Kidney glomerular epithelial cell (primary cell): ENCODE measurements at places on chromosomes 11 and 22.

DNA sequence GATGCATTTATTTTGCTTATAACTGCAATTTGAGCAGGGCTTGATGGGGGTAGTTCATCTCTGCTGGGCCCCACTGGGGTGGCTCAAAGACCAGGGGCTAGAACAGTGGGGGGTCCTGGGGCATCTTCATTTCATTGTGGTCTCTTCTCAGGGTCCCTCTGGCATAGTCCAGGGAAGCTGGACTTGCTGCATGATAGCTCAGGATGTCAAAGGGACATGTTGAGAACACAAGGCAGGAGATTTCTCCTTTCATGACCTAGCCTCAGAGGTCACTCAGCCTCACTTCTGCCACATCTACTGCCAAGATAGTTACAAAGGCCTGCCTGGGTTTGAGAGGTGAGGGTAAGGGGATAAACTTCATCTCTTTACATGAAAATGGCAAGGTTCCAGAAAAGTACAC, 89.5 kb downstream of the CWC15 start:
- DNase-seq, result no peak

GRCh38 chr11:44423289-44423688, 113.3 kb upstream of the ALX4 start:
- no peak for DNase-seq

DNA sequence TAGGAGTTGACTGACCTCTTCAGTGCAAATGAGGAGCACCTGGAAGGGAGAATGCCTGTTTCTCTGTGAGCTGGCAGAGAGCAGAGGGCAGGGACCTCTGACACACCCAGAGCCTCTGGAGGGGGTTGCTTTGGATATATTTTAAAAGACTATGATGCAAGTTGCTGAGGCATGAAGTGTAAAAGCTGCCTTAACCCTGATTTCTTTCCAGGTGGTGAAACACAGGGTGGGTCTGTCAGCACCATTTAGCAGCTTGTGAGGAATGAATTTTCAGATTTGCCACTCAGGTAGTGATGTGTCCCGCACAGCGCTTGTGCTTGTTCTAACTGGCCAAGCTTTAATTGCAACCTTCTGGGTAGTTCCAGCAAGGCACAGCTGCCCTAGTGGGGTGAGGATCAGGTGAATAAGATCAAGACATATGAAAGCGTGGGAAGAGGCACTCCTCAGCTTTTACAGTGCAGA, 90.2 kb downstream of the SWAP70 start:
- no peak for DNase-seq

- DNase-seq, result peak; percentile 30
These were observed at the start of gene CARD10 for GRCh38 chr22:37519268-37520195. TSS of gene CARD10 (minus strand) at chr22:37519415. CDS start at chr22:37519200, 215 bp downstream.

- DNase-seq, result no peak
These were observed 209.7 kb downstream of the SNX19 start for GRCh38 chr11:130706572-130706971.

DNA sequence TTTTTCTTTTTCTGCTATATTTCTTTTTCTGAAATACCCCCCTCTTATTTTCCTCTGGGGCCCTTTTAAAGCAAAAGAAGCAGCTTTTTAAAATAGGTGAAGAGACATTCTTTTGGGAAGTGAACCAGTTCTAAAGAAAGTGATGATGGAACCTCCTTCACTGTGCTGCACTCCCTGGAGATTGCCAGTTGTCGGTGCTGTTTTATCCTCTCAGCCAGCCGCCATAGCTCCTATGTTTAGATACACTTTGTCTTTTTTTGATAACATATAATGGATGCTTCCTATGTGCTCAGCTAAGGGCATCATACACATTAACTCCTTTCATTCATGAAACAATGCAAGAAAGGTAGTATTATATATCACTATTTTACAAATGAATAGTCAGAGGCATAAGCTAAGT, 14.0 kb downstream of the CFAP300 start:
- peak; percentile 2 for DNase-seq

DNA sequence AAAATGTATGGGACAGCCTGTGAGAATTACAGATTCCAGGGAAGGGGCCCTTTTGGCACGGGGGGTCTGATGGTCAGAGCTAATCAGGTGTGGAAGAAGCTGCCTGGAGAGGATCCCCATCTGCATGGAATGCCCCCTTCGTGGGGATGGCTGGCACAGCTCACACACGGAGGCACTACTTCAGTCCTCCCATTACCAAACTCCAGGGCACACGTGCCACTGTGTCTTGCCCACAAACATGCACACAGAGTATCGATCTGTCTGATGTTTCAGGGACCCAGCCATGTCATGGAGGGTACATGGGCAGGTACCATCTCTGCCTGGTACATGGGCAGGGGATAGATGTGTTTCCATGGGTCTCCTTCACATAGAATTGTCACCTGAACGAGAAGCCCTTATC, 14.7 kb downstream of the KCNQ1OT1 start:
- no peak for DNase-seq

- DNase-seq, result no peak
These were observed 516 bp downstream of the NEU3 start for GRCh38 chr11:74989260-74989638.

- DNase-seq, result peak; percentile 17
These were observed at the start of gene GLB1L3 for GRCh38 chr11:134275534-134276395. TSS of gene GLB1L3 (plus strand) at chr11:134276379. CDS start at chr11:134276741, 362 bp downstream.

DNA sequence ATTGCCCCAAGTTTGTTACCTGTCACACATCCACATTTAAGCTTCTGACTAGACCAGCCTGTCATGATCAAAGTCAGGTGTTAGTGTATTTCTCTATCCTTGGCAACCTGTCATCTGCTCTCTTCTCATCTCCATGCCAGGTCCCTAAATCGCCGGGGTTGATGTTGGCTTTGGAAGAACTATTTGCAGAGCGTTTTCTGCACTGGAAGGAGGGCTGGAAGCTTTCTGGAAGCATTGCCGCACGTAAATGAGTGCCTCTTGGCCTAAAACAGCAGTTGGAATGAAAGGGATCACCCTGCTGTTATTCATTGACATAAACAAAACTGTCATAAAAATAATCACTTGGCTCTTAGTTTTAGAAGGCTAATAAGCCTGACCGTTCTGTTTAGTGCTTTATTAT, 1.4 kb downstream of the TTC12 start:
- DNase-seq, result no peak

GRCh38 chr22:32073262-32073661, 30.2 kb downstream of the SLC5A1 start:
- no peak for DNase-seq

DNA sequence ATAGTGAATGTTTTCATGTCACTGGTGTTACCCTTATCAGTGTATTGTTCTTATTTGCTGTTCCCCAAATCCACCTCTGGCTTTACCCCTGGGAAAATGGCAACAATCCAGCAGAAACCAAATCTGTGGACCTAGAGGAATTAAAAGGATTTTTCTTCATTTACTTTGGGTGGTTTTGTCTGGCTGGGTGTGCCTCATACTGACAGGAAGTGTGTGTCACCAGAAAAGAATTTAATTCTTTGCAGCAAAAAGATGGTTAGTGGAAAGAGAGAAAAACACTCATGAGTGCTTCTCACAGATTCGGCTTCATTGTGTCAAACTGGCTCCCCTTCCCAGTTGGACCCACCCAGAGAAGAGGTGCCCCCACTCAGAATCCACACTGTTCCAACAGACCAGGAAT, 38.9 kb downstream of the FZD4 start:
- peak; percentile 68 for DNase-seq

DNA sequence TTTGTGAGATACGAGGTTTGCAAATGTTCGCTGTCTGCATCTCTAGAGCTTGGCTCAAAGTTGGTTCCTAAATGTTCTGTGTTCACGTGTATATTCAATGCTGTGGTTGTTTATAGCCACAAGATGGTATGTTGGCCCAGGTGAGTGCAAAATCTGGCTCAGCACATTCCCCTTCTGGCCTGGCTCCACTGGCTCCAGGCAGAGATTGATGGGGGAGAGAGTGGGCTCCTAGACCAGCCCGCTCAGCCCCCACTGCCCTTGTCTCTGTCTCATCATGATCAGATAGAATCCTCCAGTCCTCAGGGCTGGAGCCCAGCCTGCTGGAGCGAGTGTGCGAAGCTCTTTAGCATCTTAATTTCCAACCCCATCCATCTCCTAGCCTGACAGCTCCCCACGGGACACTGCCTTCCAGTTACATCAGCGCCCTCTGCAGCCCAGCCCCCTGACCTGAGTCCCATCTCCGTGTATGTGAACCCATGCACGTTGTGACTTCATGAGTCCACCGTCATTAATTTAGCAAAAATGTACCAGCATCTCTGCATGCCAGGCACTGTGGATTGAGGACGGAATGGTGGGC, 2.0 kb downstream of the P2RX3 start:
- peak; percentile 9 for DNase-seq

GRCh38 chr22:28332410-28332809, 347.2 kb downstream of the TTC28 start:
- no peak for DNase-seq

- DNase-seq, result no peak
These were observed 81.4 kb downstream of the TIMP3 start for GRCh38 chr22:32882774-32883530.

- no peak for DNase-seq
These were observed 287 bp downstream of the RPS13 start for GRCh38 chr11:17077240-17077519.

DNA sequence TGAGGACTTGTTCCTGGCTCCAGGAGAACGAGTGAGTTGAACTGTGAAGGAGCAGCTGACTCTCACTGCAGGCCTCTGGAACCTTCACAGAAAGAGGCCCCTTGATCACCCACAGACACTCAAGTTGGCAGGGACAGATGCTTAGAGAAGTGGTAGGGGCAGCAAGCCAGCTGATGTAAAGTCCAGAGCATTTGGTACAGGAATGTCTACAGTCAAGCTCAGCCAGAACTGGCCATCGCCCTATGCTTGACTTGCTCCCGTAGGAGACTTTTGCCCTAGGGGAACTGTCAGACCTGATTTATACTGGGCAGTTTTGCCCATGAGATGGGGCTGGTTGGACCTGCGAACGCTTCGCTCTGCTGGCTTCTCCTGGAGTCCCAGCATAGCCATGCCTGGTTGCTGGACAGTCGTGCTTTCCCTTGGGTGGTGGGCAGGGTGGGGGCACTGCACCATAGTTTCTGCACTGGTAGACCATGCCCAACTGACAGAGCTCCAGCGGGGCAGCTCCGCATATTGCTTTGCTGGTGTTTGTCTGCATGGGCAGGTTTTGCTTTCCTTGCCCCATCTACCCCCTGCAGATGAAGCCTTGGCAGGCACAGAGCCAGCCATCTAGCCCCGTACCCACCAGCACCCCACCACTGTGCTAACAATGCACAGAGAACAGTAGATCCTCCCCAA, 977.7 kb downstream of the JRKL start:
- DNase-seq, result no peak

GRCh38 chr11:62931499-62932278, 10.5 kb upstream of the CHRM1 start:
- DNase-seq, result no peak

GRCh38 chr22:31692186-31692886, 30.3 kb upstream of the PISD start:
- no peak for DNase-seq

- DNase-seq, result no peak
These were observed 8.8 kb upstream of the C11orf91 start for GRCh38 chr11:33709466-33709865.

- peak; percentile 6 for DNase-seq
These were observed 23.8 kb upstream of the FZD4 start for GRCh38 chr11:86978756-86979608.

DNA sequence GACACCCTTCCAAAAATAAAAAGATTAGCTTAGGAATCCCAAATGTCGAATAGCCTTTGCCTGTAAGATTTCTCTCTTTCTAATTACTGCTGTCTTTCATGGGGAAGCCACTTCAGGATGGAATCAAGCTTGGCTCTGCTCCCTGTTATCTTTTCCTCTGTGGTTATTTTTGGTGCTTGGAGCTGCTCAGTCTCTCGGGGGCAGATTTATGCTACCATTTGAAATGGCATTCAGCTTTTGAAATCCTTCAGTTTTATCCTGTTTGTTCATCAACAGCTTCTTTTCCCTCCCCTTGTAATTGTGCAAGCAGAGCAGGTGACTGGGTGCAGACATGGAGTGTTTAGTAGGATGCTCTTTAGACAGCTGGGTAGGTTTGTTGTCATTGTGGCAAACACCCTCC, 111.0 kb downstream of the DBX1 start:
- DNase-seq, result no peak

DNA sequence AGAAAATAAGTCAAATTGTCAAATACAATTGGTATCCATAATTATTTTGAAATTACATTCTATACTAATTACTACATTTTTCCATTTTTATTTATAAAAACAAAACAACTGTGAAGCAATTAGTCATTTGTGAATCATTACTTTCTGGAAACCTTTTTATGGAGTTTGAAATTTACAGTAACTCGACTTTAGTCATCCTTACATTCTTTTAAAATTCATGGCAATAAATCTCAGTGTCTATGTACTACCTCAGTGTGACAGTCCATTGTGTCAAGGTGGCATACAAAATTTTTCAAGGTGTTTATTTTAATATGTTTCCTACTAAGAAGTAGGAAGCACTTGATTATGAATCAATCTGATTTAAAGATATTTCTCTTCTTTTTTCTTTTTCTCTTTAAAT, 1949.4 kb upstream of the RAG2 start:
- DNase-seq, result peak; percentile 35

- DNase-seq, result no peak
These were observed 3.9 kb downstream of the CNIH2 start for GRCh38 chr11:66281776-66282467.

DNA sequence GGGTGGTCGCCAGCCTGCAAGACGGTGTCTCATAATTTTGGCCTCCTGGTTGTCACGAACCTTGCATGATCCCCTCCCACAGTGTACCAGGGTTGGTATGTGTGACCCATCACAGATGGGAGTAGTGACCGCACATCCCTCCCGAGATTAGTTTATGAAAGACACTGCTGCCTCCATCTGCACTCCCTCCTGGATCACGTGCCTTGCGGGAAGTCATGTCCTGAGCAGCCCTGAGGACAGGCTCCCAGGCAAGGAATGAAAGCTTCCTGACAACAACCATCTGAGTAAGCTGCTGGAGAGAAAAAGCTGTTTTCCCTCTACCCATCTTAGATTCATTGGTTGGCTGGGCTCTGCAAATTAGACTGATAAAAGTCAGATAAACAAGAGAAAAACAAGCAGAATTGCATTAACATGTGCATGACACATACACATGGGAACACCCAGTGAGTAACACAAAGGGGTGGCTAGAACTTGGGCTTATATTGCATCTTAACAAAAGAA, 14.4 kb upstream of the PAMR1 start:
- no peak for DNase-seq

DNA sequence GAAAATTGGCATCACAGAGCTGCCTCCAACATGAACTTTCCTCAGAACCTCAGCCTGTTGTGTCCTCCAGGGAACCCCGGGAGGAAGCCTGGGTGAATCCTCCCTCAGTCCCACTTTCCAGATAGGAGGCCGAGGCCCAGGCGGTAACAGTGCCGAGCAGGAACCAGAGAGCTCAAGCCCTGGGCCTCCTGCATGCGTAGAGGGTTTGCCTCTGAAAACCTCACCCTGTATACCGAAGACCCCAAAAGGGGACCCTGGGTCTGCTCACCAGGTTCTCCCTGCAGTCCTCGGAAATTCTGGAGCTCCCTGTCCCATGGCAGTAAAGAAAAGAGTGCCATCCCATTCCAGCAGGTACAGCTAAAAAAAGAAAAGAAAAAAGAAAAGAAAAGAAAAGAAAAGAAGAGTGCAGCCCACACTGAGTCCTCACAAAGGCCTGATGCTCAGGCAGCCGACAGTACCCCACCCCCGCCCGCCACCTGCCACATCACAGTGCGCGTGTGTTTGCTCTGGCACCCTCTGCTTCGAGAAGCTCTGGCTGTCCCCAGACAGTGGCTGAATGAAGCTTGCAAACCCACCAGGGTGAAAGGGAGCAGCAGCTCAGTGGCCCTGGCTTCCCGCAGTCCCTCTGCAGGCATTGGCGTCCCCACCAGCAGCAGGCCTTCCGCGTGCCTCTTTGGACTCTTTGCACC, 28.4 kb upstream of the FADD start:
- no peak for DNase-seq
